Kidney (tissue), 22 donors: ENCODE measurements at places on chromosomes 5 and 9. TPM values are rescaled to one million over a fixed set of nuclear protein-coding genes. Genes with fewer than 3 reads are reported as not detected.

DNA sequence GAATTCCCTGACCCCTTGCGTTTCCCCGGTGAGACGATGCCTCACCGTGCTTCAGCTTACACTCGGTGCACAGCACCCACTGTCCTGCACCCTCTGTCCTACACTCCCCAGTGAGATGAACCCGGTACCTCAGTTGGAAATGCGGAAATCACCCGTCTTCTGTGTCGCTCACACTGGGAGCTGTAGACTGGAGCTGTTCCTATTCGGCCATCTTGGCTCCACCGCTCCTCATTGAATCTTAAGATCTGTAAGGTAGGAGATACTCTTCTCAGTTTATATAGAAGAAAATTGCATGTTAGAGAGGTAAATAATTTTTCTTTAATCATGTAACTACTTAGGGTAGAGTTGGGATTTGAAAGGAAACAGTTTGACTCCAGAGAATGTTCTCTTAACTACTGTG, 62.2 kb downstream of the DMRTA1 start:
- no peaks in the 10 kb centered on the region for H3K4me1 ChIP-seq
- H3K27me3 ChIP-seq = no peaks in the 10 kb centered on the region
- no peaks in the 10 kb centered on the region for H3K36me3 ChIP-seq
- H3K27ac ChIP-seq = no peak overlapping the region

- H3K36me3 ChIP-seq = no peaks in the 10 kb centered on the region
- no peak overlapping the region for H3K4me3 ChIP-seq
- DNase-seq = no peak
These were observed 4.8 kb upstream of the ZNF366 start for GRCh38 chr5:72511774-72512592.

- H3K4me3 ChIP-seq = no peak overlapping the region
- no peak overlapping the region for H3K27ac ChIP-seq
- H3K36me3 ChIP-seq = no peaks in the 10 kb centered on the region
- no peaks in the 10 kb centered on the region for H3K4me1 ChIP-seq
- DNase-seq = no peak
These were observed 376.7 kb downstream of the DNAH5 start for GRCh38 chr5:13567819-13568218.

- no peak for DNase-seq
- H3K4me3 ChIP-seq = no peak overlapping the region
- no peaks in the 10 kb centered on the region for H3K4me1 ChIP-seq
- no peak overlapping the region for H3K27ac ChIP-seq
- peaks cover 2% of the 10 kb centered on the region for H3K27me3 ChIP-seq
- H3K36me3 ChIP-seq = no peaks in the 10 kb centered on the region
These were observed 60.2 kb upstream of the UNC5A start for GRCh38 chr5:176750144-176750543.

DNA sequence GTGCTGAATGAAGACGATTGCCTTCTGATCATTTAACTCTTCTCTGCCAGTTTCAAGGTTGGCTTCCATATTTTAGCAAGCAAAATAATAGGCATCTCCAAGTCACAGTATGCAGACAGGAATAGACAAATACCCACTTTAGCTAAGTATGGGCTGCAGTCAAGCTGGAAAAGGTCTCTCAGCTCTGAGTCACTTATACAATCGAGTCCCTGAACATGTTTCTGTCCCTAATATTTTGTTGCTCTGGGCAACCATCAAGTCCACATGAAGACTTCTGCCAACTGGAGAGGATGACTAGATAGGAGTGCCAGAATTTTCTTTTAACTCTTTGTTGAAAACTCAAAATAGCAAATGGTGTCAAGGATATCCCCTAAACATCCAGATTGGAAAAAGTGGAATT, 575.3 kb downstream of the RAB3C start:
- no peak overlapping the region for H3K27ac ChIP-seq
- no peak overlapping the region for H3K4me3 ChIP-seq
- H3K27me3 ChIP-seq = no peaks in the 10 kb centered on the region
- no peaks in the 10 kb centered on the region for H3K4me1 ChIP-seq

GRCh38 chr9:133737071-133737773, 930 bp downstream of the SARDH start:
- no peaks in the 10 kb centered on the region for H3K27me3 ChIP-seq
- no peak overlapping the region for H3K27ac ChIP-seq
- no peak for DNase-seq
- no peaks in the 10 kb centered on the region for H3K36me3 ChIP-seq
- H3K4me1 ChIP-seq = no peaks in the 10 kb centered on the region

Gene LHX6
- 4.9 TPM for total RNA-seq

Gene FOXD1
- 5.9 TPM for total RNA-seq

Gene ZNF622
- 30.2 TPM for total RNA-seq

Gene IFNA13
- total RNA-seq = not detected
